Keratinocyte (primary cell): ENCODE measurements at places on chromosomes 5 and 9. TPM values are rescaled to one million over a fixed set of nuclear protein-coding genes. Genes with fewer than 3 reads are reported as not detected.

DNA sequence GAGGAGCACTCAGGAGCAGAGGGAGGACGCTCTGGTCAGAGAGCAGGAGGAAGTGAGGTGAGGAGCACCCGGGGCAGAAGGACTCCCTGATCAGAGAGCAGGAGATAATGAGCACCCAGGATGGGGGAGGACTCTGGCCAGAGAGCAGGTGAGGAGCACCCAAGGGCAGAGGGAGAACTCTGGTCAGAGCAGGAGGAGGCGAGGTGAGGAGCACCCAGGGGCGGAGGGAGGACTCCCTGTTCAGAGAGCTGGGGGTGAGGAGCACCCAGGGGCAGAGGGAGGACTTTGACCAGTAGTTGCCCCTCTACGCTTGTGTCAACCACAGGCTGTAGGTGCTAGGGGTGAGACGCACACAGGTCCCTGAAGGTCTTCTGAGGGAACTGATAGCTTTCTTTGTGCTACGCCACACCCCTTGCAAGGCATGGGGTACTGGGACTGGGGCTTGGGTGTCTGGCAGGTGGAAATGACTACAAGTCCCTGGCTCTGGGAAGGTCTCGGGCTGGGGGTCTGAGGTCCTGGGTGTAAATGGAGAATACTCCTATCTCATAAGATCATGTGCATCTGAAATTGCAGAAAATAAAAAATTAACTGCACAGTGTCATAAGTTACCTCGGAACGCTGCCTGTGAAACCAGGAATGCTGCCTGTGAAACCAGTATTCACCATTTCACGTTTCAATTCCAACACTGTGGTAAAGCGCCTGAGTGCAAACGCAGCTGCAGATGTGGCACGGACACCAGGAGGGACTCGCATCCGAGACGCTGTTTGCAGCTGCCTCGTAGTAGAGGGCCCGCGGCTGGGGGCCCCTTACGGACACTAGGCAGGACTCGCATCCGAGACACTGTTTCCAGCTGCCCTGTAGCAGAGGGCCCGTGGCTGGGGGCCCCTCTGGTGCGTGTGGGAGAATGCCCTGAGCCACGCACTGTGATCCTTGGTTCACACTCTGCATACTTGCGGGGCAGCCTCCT, 27.0 kb upstream of the SLC6A3 start:
- H3K4me3 ChIP-seq, result no peak overlapping the region
- no peak for DNase-seq
- no peaks in the 10 kb centered on the region for H3K27me3 ChIP-seq
- H3K4me1 ChIP-seq, result peaks cover 5% of the 10 kb centered on the region
- no peak overlapping the region for H3K27ac ChIP-seq
- H3K36me3 ChIP-seq, result peaks cover 11% of the 10 kb centered on the region

GRCh38 chr9:25994605-25995004, 316.4 kb upstream of the TUSC1 start:
- H3K27ac ChIP-seq, result no peak overlapping the region
- no peaks in the 10 kb centered on the region for H3K4me1 ChIP-seq
- H3K36me3 ChIP-seq, result no peaks in the 10 kb centered on the region

GRCh38 chr5:79595086-79595485, 17.2 kb upstream of the TENT2 start:
- H3K4me1 ChIP-seq, result no peaks in the 10 kb centered on the region
- H3K36me3 ChIP-seq, result no peaks in the 10 kb centered on the region
- no peak for DNase-seq

DNA sequence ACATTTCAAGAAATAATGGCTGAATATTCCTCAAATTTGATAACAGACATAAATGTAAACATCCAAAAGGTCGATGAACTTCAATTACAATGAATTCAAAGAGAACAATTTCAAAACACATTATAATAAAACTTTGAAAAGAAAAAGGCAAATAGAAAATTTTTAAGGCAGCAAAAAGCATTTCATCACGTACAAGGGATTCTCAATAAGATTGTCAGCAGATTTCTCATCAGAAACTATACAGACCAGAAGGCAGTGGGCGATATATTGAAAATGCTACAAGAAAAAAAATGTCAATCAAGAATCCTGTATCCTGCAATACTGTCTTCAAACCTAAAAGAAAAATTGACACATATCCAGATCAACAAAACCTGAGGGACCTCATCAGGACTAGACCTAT, 62.0 kb downstream of the EDIL3 start:
- no peaks in the 10 kb centered on the region for H3K4me1 ChIP-seq
- DNase-seq, result no peak
- H3K27ac ChIP-seq, result no peak overlapping the region
- no peaks in the 10 kb centered on the region for H3K36me3 ChIP-seq
- H3K27me3 ChIP-seq, result no peaks in the 10 kb centered on the region

DNA sequence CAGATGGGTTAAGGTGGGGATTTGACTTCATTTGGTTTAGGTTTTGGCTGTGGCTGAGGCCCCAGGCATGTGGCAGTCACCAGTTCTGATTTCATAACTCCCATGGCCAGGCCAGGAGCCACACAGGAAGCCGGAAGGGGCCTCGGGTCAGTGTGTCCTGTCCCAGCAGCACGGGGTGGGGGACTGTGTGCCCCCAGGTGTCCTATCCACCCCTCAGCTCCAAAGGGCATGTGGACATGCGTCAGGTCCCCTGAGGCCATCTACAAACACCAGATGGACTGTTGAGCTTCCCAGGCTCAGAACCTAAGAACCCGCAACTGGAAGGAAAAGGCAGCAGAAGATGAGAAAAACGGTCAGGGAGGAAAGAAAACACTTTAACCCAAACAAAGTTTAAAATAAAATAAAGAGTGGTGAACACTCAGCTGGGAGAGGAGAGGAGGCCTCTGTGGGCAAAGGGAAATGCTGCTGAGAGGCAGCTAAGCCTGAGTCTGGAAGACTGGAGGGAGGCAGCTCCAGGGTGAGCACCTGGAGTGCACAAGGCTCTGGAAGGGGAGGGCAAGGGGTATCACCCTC, 260.8 kb downstream of the AUH start:
- no peak overlapping the region for H3K27ac ChIP-seq
- H3K4me1 ChIP-seq, result peaks cover 21% of the 10 kb centered on the region
- peaks cover 9% of the 10 kb centered on the region for H3K27me3 ChIP-seq
- no peak overlapping the region for H3K4me3 ChIP-seq
- H3K36me3 ChIP-seq, result no peaks in the 10 kb centered on the region

GRCh38 chr9:101126556-101126955, 98.0 kb downstream of the PLPPR1 start:
- no peak overlapping the region for H3K27ac ChIP-seq
- H3K4me1 ChIP-seq, result no peaks in the 10 kb centered on the region
- H3K27me3 ChIP-seq, result no peaks in the 10 kb centered on the region
- H3K4me3 ChIP-seq, result no peak overlapping the region
- no peaks in the 10 kb centered on the region for H3K36me3 ChIP-seq

- no peaks in the 10 kb centered on the region for H3K4me1 ChIP-seq
- DNase-seq, result no peak
- H3K4me3 ChIP-seq, result no peak overlapping the region
- H3K27ac ChIP-seq, result no peak overlapping the region
- no peaks in the 10 kb centered on the region for H3K36me3 ChIP-seq
These were observed 317.9 kb upstream of the FTMT start for GRCh38 chr5:121533814-121534213.

DNA sequence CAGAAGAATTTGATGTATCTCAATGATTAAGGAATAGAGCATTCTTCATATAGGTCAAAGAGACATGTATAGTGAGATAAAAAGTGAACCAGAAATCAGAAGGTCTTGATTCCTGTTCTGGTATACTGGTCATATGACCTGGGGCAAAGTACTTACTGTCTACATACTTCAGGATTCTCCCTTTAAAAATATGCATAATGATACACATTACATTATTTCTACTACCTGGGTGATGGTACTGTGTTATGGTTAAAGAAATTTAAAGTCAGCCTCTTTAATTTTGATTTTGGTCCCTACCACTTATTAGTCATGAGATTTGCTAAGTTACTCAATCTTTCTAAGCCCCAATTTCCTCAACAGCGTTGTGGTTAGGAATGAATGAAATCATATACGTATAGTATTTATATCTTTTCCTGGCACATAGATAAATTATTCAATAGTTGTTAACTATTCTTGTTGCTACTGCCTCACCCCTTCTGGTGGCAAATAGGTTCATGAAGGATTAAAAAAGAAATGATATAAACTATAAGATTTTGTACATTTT, 984.1 kb downstream of the TLE4 start:
- no peak for DNase-seq
- no peak overlapping the region for H3K27ac ChIP-seq
- H3K4me3 ChIP-seq, result no peak overlapping the region

GRCh38 chr5:158792976-158793375, 306.7 kb downstream of the EBF1 start:
- H3K27ac ChIP-seq, result no peak overlapping the region
- no peaks in the 10 kb centered on the region for H3K36me3 ChIP-seq
- no peak for DNase-seq

DNA sequence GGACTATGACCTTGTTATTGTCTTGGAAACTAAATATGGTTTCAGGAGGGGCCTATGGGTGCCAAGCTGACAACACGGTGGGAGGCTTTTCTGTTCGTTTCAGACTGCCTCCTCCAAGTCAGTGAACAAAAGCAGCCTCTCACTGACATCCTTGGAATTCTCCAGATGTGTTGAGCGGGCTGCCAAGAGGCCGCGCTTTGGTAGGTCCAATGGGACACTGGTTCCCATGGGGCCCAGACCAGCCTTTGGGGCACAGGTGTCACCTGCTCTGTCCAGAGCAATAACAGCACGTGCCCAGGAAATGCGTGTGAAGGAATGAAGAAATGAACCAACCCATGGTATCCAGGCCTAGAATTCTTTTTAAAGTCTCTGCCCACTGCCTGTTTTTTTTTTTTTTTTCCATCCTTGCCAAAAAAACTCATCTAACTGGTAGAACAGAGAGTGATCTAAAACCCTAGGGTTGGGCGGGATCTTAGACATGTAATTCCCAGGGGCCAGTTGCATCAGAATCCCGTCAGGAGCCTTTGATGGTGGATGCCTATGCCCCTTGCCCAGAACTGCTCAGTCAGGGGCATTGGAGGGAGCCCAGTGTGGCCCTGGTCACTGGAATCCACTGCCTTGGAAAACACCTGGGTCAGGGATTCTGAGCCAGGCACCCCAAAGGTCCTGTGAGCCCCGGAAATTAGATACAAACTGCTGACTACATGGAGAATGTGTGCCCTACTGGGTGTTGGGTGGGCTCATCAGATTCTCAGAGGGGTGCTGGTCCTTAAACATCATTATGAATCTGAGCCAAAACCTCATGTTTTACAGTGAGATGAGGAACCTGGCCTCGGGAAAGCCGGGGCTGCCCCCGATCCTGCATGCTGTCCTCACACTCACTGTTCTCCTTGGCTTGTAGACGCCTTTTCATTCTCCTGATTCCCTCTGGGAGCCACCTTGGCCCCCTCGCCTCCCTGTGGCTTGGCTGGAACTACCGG, 60.1 kb downstream of the GTF3C4 start:
- H3K4me3 ChIP-seq, result no peak overlapping the region
- H3K4me1 ChIP-seq, result peaks cover 21% of the 10 kb centered on the region
- H3K27ac ChIP-seq, result no peak overlapping the region

DNA sequence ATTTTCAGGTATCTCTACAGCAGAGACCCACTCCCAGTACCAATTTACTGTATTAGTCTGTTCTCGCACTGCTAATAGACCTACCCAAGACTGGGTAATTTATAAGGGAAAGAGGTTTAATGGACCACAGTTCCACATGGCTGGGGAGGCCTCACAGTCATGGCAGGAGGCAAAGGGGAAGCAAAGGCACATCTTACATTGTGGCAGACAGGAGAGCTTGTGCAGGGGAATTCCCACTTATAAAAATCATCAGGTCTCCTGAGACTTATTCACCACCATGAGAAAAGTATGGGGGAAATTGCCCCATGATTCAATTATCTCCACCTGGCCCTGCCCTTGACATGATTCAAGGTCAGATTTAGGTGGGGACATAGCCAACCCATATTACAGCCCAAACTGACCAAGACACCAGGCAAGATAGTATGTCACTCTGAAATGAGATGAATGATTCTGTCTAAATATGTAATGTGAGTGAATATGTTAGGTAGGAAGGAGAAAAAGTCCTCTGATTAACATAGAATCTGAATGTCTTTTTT, 182.5 kb upstream of the CDH12 start:
- no peak for DNase-seq
- H3K36me3 ChIP-seq, result no peaks in the 10 kb centered on the region
- H3K4me1 ChIP-seq, result no peaks in the 10 kb centered on the region
- no peaks in the 10 kb centered on the region for H3K27me3 ChIP-seq

- no peak overlapping the region for H3K4me3 ChIP-seq
- DNase-seq, result no peak
- no peaks in the 10 kb centered on the region for H3K36me3 ChIP-seq
- H3K27me3 ChIP-seq, result no peaks in the 10 kb centered on the region
- H3K4me1 ChIP-seq, result no peaks in the 10 kb centered on the region
- H3K27ac ChIP-seq, result no peak overlapping the region
These were observed 1167.7 kb downstream of the MAT2B start for GRCh38 chr5:164672931-164673694.

DNA sequence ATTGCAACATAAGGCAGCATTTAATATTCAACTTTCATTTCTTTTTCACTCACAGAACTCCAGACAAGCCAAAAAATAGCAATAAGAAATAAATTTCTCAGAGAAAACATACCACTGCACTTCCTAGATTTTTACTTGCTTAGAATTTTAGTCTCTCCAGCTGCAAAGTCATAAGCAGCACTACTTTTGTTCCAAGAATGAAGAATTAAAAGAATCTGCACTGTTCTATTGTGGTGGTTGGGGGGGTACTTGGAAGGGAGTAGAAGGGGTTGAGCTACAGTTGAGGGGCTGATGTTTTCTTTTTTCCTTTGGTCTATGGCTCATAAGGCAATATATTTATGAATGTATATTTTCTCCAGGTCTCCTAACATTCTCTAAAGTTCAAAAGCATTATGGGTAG, 144.5 kb downstream of the KIAA0825 start:
- H3K36me3 ChIP-seq, result no peaks in the 10 kb centered on the region
- no peak overlapping the region for H3K27ac ChIP-seq
- no peaks in the 10 kb centered on the region for H3K4me1 ChIP-seq
- H3K27me3 ChIP-seq, result no peaks in the 10 kb centered on the region
- no peak overlapping the region for H3K4me3 ChIP-seq
- no peak for DNase-seq

GRCh38 chr9:72458153-72458552, 63.3 kb upstream of the TMC1 start:
- no peaks in the 10 kb centered on the region for H3K27me3 ChIP-seq
- no peak overlapping the region for H3K27ac ChIP-seq
- DNase-seq, result no peak
- H3K4me1 ChIP-seq, result no peaks in the 10 kb centered on the region
- H3K4me3 ChIP-seq, result no peak overlapping the region

DNA sequence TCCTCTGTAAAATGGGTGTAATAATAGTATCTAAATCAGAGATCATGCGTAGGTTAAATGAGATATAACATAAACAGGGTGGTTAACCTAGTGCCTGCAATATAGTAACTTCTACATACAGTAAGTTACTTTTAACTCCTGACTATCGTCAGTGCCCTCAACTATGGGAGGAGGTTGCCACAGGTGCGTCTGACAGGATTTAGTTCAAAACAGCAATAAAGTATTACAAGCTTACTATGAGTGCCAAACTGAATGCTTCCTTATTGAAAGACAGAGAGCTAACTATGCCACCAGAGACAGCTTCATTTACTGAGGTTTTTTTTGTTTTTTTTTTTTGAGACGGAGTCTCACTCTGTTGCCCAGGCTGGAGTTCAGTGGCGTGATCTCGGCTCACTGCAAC, 209.0 kb downstream of the ADAMTSL1 start:
- no peak for DNase-seq
- H3K27me3 ChIP-seq, result no peaks in the 10 kb centered on the region
- no peak overlapping the region for H3K4me3 ChIP-seq
- H3K36me3 ChIP-seq, result no peaks in the 10 kb centered on the region
- H3K27ac ChIP-seq, result no peak overlapping the region

The MSH3 gene
- polyA plus RNA-seq, result 6.6 to 11.1 TPM (median 10.1 TPM) in 3 replicates

The ARAP3 gene
- 1.3 to 2.4 TPM (median 1.3 TPM) in 3 replicates for polyA plus RNA-seq

The IFNB1 gene
- polyA plus RNA-seq, result 0.07 TPM in 1 of 3 replicates, not detected in the others

The FIBCD1 gene
- 0.79 to 1.3 TPM (median 0.94 TPM) in 3 replicates for polyA plus RNA-seq

The SLC6A3 gene
- polyA plus RNA-seq, result 0.03 TPM in 1 of 3 replicates, not detected in the others

The BNC2 gene
- 1.1 to 2.2 TPM (median 1.1 TPM) in 3 replicates for polyA plus RNA-seq
